ENCODE measurements at places on chromosomes 2 and 18. TPM values are rescaled to one million over a fixed set of nuclear protein-coding genes. Genes with fewer than 3 reads are reported as not detected.
A peak's percentile ranks its signal among the peaks of the same experiment; 100 is the strongest.

SLC9A2 gene
- total RNA-seq = not detected

PJVK gene
- 3.0 TPM for total RNA-seq

CPLX4 gene
- not detected for total RNA-seq

DNA sequence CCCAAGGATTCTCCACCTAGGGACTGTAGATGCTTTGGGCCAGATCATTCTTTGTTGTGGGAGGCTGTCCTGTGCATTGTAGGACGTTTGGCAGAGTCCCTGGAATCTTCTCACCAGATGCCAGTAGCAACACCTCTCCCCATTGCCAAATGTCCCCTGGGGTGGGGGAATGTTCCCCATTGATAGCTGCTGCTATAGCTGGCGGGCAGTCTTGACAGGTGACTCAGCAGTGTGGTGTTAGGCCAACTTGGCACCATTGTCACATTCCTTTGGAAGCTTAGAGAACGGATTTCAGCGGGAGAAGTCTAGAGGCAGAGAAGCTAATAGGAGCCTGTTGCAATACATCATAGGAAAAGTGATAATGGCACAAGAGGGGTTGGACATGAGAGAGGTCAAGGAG, 495.7 kb upstream of the SMIM21 start:
- peaks cover under 1% of the 10 kb centered on the region for H3K27me3 ChIP-seq
- DNase-seq = no peak
- H3K4me3 ChIP-seq = no peak overlapping the region
- no peaks in the 10 kb centered on the region for H3K4me1 ChIP-seq
- H3K27ac ChIP-seq = no peak overlapping the region

DNA sequence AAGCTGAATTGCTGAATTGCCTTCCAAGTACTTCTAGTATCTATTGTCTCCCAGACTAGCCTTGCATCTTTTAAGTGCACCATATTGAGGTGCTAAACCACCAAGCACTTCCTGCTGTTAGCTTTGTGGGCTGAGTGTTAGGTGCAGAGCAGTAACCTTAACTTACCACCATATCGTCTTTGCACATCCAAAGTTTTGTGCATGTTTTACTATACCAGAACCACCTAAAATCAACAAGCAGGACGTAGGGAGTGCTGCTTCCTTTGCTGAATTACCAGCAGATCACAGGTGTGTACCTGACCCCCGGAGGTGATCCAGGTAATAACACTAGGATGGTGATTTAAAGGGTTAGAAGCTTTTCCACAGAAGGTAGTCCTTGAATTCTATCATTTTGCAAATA, 359.9 kb upstream of the HNRNPA3 start:
- peaks cover 19% of the 10 kb centered on the region for H3K4me1 ChIP-seq
- peak; percentile 13 for DNase-seq
- H3K27me3 ChIP-seq = no peaks in the 10 kb centered on the region
- H3K36me3 ChIP-seq = no peaks in the 10 kb centered on the region

DNA sequence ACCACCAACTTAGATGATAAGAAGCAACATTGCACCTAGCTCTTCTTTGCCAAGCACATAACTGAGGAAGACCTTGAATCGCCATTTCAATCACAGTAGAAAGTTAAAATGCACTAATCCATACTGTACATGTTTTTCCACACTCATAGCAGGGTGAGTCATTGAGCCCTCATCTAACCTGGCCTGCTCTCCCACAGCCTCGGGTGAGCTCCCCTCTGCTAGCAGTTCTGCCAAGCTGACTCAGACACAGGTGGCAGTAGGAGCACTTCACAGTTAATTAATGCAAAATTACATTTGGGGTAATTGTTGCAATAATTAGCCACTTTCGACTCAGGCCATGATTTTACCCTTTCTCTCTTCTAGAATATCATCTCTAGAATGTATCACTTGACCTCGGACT, 1632.8 kb upstream of the CELF4 start:
- DNase-seq = no peak
- H3K27me3 ChIP-seq = no peaks in the 10 kb centered on the region
- no peaks in the 10 kb centered on the region for H3K4me1 ChIP-seq
- no peaks in the 10 kb centered on the region for H3K36me3 ChIP-seq
- no peak overlapping the region for H3K27ac ChIP-seq
- H3K4me3 ChIP-seq = no peak overlapping the region
